Upper lobe of left lung (tissue), 6 donors: ENCODE measurements at places on chromosomes 5 and 9. TPM values are rescaled to one million over a fixed set of nuclear protein-coding genes. Genes with fewer than 3 reads are reported as not detected.

DNA sequence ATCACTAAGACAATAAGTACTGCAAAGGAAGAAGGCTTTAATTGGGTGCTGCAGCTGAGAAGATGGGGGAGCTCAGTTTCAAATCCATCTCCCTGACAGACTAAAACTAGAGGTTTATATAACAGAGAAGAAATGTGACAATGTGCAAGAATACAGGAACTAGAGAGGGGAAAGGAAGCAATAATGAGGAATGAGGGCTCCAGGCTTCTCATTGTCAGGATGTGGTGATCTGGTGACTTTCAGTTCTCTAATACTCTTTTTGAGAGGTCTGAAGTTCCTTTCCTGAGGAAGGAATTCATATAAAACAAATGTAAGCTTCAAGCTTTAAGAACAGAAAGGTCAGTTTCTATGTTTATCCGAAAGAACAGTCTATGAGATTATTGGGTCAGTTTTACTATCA lies 42.5 kb upstream of the SPATA31E1 start:
- no peaks in the 10 kb centered on the region for H3K4me1 ChIP-seq
- no peak overlapping the region for H3K27ac ChIP-seq
- no peak for DNase-seq
- no peaks in the 10 kb centered on the region for H3K27me3 ChIP-seq
- H3K36me3 ChIP-seq: no peaks in the 10 kb centered on the region

DNA sequence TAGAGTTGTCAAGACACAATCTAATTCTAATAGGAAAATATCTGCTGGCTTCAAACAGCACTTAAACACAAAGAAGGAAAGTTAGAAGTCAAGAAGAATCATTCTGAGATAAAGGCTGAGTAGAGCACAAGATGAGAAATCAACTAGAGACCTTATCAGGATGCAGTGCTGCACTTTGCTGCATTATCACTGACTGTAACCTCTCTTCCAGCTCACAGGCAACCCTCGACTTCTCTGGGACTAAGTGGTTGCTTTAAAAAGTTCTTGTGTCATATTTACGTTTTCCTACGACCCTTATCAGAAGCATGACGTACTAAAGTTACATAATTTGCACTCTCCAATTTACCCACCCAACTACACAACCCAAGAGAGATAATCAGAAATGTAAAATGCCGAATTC lies 176.1 kb downstream of the MLLT3 start:
- no peaks in the 10 kb centered on the region for H3K36me3 ChIP-seq
- no peak overlapping the region for H3K4me3 ChIP-seq
- no peak for DNase-seq
- H3K27me3 ChIP-seq: no peaks in the 10 kb centered on the region
- no peaks in the 10 kb centered on the region for H3K4me1 ChIP-seq

YTHDC2 gene
- total RNA-seq: 18.4 TPM

FEM1C gene
- total RNA-seq: 39.8 TPM

GRCh38 chr5:92181656-92182055 lies 798.5 kb upstream of the ARRDC3 start:
- DNase-seq: no peak
- H3K4me3 ChIP-seq: no peak overlapping the region
- H3K27me3 ChIP-seq: no peaks in the 10 kb centered on the region
- no peak overlapping the region for H3K27ac ChIP-seq
